NCI-H1436 (cell line): ENCODE measurements at places on chromosomes 16 and 17.

- DNase-seq = no peak
Observed at GRCh38 chr16:15043344-15043743, 12.5 kb downstream of the NTAN1 start.

- DNase-seq = no peak
Observed at GRCh38 chr17:40809721-40810421, 10.1 kb upstream of the KRT28 start.

DNA sequence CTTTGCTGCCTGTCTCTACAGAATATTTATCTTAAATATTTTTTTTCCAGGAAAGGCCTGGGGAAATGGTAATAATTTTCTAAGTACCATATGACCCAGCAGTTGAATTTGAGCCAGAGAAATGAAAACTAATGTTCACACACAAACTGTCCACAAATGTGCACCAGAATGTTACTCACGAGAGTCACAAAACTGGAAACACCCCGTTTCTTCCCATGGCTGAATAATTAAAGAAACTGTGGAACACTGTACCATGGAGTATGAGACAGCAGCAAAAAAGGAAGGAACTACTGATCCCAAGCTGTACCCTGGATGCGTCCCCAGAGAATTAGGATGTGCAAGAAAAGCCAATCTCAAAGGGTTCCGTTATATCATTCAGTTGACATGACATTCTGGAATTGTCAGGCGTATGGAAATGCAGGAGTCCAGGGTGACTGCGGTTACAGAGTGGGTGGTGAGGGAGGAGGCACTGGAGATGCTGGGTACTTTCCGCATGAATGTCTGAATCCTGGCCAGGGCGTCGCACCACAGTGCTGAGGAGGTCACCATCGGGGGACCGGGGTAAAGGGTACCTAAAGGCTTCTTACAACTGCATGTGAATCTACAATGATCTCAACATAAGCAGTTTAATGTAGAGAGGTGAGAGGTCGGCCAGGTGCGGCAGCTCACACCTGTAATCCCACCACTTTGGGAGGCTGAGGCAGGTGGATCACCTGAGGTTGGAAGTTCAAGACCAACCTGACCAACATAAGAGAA, 34.5 kb downstream of the USP22 start:
- DNase-seq = no peak

- DNase-seq = no peak
Observed at GRCh38 chr16:11748404-11749254, 6.0 kb upstream of the TXNDC11 start.

DNA sequence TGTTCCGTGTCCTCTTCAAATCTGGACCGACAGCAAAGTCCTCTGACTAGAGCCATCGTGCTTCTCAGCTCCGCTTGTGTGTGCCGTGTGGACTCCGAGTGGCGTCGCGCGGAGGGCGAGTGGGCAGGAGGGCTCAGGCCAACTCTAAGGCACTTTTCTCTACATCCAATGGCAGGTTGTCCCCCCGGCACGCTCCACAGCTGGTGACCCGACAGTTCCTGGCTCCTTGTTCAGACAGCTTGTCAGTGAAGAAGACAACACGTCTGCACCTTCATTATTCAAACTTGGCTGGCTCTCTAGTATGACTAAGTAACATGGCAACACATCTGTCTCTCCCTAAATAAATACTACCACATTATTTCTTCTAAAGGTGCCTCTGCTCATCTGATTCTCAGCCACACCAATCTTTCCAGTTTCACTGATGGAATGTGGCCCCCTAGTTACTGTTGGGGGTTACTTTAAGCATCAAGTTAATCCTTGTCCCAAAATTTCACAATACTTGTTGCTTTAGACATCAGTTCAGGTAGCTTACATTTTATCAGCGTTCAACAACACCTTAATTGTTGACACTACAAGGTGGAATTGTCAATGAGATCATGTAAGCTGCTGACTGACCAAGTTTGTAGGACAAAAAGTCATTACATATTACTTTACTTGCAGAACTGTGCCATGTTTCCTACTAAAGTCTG, 15.4 kb downstream of the COG1 start:
- no peak for DNase-seq

DNA sequence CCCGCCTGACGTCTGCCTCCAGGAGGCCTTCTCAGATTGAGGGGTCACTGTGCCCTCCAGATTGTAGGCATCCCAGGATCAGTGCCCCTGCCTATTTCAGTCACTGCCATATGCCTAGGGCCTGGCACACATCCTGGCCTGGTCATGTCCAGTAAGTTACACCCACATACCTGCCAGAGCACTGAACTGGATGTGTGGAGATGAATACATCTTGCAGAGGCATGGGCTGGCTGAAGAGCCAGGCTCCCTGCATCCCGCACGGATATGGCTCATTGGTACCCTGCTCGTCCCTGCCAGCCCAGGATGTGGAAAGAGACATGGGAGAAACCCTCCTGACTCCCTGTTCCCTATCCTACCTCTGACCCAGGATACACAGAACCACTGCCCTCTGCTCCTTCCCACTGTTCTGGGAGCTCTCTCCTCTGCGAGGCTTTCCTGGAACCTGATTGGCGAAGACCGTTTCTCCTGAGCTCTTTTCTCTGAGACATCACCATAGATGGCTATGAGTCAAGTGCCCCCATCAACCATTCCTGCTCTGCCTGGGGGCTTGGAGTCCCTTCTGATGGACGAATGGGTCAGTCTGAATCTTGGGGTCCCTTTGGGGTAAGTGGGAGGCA, 40.0 kb upstream of the TAC4 start:
- no peak for DNase-seq

DNA sequence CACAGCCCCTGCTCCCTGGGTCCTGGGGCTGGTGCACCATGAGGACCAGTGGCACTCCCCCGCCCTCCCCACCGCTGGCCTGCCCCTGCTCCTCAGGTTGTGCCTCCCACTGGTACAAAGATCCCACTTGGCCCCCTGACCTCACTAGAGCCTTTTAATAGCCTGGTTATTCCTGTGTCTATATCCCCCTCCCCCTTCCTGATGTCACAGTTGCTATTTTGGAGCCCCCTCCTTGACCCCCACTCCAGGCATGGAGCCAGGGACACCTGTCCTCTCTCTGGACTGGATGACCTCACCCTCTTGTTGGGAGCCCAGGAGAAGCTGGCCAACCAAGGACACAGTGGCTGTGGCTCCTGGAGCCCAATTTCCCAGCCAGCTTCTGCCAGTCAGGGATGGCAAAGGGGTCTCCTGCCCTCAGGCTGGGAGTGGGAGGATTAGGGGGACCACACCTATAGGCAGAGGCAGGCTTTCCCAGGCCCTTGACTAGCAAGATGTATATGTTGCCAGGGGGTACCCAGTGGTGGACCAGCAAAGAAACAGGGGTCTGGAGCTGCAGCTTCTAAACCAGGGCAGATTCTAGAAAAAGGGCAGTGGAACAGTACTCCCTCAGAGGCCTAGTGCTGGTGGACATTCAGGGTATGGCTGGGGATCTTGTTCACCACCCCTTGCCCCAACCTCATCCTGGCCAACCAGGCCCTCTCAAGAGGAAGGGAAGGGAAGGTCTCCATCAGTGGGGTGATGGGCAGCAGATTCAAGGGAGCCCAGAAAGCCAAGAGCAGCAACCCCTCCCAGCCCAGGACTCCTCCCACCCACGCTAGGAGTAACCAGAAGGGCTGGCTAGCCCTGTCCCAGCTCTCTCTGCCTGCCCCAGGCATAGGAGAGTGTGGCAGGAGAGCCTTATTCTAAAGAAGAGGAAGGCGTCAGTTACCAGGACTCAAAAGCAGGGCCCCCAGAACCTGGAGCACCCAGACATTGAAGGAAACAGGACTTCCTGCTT, 10.9 kb downstream of the HDAC5 start:
- DNase-seq = no peak

DNA sequence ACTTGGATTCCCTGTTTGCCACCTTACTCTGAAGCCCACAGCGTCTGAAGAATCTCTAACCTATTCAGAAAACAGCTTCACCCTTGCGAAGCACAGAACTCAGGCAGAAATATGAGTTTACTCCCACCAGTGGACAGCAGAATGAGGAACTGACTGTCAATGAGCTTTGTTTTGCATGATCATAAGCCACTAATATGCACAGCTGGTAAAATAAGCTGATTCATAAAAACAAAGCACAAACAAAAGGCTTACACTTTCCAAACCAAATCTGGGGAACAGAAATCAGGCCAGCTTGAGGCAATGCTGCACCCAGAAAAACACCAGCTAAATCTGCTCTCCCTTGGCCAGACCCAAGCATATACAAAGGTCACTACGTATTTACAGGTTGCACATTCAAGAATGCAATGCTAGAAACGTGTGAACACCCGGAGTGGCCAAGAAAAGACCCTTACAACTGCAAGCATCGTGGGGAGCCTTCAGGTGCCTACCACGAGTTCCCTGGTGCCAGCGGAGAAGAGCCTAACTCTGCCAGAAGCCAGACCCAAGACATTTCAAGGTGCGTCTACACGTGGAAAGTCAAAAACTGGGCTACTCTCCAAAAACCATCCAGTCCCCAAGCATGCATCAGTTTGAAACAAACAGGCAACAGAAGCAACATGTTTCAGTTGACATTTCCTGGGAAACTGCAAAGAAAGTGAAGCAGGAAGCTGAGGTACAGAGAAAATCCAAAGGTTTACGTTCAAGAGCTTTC, 207.1 kb downstream of the ZFHX3 start:
- DNase-seq = no peak

DNA sequence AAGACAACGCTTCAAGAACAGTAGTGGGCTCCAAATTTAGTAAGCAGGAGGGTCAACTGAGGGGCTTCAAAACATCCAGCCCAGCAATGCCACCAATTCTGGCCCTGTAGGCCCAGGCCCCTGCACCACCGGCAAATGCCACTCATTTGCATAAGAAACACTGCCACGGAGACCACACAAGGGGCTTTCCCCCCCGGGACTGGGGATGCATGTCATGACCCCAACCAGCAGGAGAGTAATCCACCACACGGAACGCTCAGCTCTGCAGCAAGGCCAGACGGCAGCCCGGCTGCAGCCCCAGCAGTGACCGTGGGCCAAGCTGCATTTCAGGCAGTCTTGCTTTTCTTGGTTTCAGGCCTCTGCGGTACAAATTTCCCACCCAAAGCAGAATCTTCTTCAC, 14.1 kb downstream of the TMEM11 start:
- DNase-seq = no peak

- DNase-seq = peak; percentile 27
Observed at GRCh38 chr17:81044764-81045589, 10.0 kb downstream of the BAIAP2 start.

GRCh38 chr16:80480664-80481063, 60.1 kb upstream of the DYNLRB2 start:
- DNase-seq = no peak

DNA sequence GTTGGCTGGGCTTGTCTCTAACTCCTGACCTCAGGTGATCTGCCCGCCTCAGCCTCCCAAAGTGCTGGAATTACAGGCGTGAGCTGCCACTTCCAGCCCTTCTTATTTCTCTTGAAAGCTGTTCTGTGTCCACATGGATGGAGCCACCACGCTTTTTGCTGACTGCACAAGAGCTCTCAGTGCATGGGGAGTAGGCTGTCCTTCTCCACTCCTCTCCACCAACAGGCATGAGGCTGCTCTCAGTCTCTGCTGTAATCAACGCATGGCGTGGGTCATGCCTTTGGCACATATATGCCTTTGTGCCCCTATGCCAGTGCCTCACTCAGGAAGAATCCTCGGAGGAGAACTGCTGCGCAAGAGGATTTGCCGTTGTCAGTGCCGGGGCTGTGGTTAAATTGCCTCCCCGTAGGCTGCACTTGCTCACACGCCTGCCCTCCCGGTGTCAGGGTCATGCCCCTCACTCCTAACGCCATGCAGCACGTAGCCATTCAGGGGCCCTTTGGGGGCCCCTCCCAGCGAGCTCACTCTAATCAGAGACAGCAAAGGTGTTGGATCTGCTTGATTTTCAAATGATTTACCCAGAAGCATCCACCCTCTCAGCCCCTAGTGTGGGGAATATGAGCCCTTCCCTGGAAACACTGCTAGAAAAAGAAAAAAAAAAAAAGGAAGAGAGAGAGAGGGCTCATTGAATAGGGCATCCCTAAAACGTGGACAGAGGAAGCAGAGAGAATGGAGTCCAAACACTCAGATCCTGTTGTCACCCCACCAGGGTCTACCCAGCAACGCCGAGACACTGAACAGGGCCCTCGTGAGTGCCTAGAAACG, 47.5 kb upstream of the ZCCHC14 start:
- DNase-seq = no peak

- peak; percentile 81 for DNase-seq
Observed at GRCh38 chr17:38667099-38667786, 7.5 kb downstream of the EPOP start.

DNA sequence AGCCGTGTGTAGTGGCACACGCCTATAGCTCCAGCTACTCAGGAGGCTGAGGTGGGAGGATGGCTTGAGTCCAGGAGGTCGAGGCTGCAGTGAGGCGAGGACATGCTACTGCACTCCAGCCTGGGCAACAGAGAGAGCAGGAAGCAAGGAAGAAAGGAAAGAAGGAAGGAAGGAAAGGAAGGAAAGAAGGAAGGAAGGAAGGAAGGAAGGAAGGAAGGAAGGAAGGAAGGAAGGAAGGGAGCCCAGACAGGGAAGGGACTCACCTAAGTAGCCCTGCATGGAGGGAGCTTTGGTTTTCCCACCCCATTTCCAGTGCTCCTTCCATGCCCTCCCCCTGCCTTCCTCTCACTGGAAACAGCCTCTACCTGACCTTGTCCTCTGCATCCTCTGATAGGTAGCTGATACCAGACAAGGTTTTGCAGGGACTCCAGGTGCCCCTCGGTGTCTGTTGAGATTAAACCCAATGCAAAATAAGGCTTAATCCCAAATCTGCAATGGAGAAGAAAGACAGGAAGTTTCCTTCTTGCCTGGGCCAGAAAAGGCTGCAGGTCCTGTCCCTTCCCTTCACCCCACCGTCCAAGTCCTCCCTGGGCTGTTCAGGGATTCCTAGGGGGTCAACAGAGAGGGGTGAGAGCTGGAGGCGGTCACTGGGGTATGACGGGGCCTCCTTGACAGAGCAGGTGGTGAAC, 21.5 kb upstream of the CA4 start:
- DNase-seq = no peak

DNA sequence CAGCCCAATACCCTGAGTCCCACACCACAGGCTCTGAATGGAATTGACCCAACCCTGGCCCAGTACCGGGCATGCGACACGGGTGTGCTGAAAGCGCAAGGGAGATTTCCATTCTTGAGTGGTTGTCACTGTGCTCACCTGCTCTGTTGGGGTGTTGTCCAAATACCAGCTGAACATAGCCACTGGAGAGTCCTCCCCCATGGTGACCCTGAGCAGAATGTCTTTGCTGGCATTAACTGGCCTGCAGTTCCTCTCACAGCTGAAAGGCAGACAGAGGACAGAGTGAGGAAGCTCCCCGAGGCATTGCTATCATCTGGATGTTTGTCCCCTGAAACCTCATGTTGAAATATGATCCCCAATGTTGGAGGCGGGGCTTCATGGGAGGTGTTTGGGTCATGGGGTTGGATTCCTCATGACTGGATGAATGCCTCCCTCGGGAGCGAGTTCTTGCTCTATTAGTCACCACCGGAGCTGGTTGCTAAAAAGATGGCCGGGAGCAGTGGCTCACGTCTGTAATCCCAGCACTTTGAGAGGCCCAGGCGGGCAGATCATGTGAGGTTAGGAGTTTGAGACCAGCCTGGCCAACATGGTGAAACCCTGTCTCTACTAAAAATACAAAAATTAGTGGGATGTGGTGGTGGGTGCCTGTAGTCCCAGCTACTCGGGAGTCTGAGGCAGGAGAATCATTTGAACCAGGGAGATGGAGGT, 57.3 kb upstream of the BCO1 start:
- peak; percentile 88 for DNase-seq
